Naive thymus-derived CD8-positive, alpha-beta T cell (primary cell): ENCODE measurements at places on chromosomes 11 and 22.

GRCh38 chr11:64395545-64396078, 36.6 kb downstream of the RPS6KA4 start:
- DNase-seq = no peak

DNA sequence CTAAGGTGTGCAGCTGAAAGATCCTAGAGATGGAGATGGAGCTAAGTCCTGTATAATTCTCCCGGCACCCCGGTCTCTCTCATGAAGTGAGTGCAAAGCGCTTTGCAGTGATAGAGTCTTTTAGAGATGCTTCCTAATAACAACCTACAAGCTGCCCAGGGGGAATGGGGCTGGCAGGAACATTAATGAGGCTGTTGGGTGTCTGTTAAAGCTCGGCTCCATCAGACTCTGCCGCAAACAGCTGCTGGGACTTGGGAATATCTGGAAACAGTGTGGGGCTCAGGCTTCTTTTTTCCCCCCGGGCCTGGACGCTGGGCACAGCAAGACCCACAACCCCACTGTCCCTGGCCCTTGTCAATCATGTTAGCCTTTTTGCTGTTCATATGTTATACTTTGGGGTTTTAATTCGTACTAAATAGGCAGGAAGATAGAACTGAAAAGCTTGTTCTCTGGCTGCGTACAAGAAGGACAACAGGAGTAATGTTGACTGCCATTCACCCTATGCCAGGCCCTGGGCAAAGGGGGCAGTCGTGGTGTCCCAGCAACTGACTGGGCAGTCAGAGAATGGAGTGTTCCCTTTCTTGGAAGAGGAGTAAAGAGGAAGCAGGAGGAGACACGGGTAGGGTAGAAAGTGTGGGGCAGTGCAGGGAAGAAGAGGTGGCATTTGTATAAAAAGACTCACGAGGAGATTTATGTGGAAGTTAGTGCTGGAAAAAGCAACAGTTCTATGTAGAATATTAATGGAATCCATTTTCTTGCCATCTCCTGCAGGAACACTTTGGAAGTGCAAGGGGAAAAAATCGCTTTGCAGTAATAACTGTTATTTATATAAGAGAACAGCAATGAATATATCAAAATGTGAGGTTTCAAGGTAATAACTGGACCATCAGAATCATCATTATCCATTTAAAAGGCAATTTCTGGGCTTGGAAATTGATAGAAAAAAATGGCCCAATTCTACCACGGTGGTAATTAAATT, 232.8 kb downstream of the GRIK4 start:
- no peak for DNase-seq

DNA sequence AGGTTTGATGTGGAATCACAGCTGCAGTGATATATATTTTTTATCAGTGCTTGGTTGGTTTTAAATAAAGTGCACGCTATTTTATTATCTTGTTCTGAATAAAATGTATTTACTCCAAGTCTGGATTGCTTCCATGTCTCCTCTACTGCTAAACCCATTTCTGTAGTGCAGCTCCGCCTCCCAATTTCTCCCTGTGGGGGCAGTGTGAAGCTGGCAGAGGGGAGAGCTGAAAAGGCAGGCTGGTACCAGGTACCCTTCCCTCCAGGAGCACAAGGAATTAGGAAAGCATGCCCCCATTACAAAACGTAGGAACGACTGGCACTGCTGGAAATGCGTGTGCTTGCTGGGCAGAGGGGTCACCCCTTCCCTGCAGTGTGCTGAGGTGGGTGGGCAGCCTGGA, 934 bp upstream of the TMEM132A start:
- DNase-seq = no peak

DNA sequence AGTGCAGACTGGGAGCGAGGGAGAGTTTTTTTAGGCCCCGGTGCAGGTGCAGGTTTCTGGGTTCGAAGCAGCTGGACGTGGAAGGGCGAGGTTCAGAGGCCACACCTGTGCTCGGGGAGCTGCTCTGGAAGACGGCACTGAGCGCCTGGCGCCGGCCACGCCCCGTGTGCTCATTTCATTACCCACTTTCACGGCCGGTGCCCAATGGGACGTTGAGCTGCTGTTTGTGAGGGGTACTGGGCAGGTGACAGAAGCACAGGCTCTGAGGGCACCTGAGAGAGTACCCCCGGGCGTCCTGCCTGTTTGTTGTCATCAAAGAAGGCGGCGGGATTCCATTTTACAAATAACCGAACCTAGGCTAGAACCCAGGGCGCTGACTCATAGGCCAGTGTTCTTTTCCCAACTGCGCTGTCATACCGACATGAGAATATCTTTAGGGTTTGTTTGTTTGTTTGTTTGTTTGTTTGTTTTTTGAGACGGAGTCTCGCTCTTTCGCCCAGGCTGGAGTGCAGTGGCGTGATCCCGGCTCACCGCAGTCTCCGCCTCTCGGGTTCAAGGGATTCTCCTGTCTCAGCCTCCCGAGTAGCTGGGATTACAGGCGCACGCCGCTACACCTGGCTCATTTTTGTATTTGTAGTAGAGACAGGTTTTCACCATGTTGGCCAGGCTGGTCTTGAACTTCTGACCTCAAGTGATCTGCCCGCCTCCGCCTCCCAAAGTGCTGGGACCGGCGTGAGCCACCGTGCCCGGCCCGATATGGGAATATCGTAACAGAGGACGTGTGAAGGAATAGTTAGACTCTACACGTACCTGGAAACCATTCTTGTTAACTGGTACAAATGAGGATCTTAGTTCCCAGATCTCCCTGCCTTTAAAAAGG, 16.6 kb upstream of the SPTBN2 start:
- DNase-seq = peak; percentile 23

GRCh38 chr11:133816146-133816870, 29.0 kb downstream of the SPATA19 start:
- DNase-seq = no peak

- DNase-seq = no peak
Observed at GRCh38 chr11:77672264-77672663, 34.7 kb upstream of the CLNS1A start.
